Thyroid gland (tissue), 4 donors: ENCODE measurements at places on chromosomes 1 and 21. TPM values are rescaled to one million over a fixed set of nuclear protein-coding genes. Genes with fewer than 3 reads are reported as not detected.
A peak's percentile ranks its signal among the peaks of the same experiment; 100 is the strongest.

DNA sequence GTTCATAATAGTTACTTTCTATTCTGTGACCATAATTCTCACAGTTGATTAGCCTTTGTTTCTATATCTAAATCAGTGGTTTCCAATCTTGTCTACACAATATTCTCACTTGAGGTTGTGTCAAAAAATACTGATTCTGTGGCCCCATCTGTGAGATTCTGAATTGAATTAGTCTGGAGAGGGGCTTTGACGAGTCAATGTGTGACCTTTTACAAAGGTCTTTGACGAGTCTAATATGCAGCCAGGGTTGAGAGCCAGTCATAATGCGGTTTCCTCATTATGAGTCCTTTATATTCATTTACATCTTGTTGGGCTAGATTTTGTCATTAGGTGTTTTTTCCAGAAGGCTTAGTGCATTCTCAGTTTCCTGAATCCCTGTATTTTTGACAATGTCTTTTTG is 19.7 kb downstream of the FCRL5 start:
- H3K27ac ChIP-seq, result no peak overlapping the region
- no peaks in the 10 kb centered on the region for H3K36me3 ChIP-seq
- DNase-seq, result no peak
- H3K27me3 ChIP-seq, result no peaks in the 10 kb centered on the region
- peaks cover 5% of the 10 kb centered on the region for H3K4me1 ChIP-seq
- H3K4me3 ChIP-seq, result no peak overlapping the region

DNA sequence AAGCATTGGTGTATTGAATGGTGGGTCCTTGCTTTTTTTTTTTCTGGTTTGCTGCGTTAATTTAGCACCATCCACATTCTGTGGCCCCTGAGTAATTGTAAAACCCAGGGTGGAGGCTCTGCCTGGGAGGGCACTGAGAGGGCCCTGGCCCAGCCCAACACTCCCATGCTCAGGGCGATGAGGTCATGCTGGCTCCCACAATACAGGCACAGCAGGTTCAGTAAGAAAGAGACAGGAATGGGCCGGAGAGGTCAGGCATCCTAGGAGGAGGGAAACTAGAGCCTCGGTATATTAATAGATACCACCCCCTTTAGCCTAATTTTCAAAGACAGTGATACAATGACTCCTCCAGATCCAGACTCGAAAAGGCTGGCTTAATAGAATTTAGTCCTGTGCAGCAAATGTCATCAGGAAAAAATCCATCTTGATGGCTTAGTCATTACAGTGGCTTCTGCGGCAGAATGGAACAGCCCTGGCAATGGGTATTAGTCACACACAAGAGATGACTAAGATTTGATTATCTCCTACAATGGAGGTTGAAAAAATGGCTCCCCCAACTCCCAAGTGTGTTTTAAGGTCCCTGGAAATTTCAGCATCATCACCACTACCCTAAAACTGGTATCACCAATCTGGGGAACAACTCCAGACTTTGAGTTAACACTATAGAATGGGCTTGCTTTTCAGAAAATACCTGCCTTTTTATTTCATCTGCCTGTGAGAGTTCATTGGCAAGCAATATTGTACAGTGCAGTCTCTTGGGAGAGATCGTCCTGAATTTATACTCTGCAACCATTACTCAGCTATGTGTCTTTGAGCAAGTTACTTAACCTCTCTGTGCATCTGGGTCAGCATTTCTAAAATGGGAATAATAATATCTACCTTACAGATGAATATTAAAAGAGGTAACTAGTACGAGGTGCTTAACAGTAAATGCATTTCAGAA is 43.9 kb upstream of the LYST start:
- DNase-seq, result peak; percentile 42
- H3K4me3 ChIP-seq, result no peak overlapping the region
- H3K4me1 ChIP-seq, result peaks cover 16% of the 10 kb centered on the region
- H3K36me3 ChIP-seq, result no peaks in the 10 kb centered on the region
- H3K27me3 ChIP-seq, result no peaks in the 10 kb centered on the region

- no peaks in the 10 kb centered on the region for H3K27me3 ChIP-seq
- H3K4me1 ChIP-seq, result peaks cover 18% of the 10 kb centered on the region
- H3K27ac ChIP-seq, result peak overlapping the region; percentile 76
- H3K36me3 ChIP-seq, result no peaks in the 10 kb centered on the region
- H3K4me3 ChIP-seq, result no peak overlapping the region
- peak; percentile 75 for DNase-seq
These were observed 42.5 kb downstream of the CNST start for GRCh38 chr1:246608616-246609376.

DNA sequence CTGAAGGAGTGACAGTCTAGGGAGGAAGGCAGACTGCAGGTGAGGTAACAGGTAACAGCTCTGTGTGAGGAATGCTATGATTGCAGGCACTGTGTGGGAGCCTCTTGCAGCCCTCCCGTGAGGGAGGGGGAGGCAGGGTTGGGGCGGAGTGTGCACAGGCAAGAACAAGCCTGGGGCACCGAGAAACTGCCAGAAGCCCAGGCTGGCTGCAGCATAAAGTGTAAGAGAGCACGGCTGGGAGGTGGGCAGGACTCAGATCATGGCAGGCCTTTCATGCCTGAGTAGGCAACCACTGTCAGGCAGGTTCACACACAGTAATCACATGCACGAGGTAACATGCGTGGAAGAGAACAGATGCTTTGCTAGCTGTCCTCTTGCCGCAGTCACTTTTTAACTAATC is 11.3 kb upstream of the RHEX start:
- H3K4me1 ChIP-seq, result peaks cover 54% of the 10 kb centered on the region
- H3K4me3 ChIP-seq, result no peak overlapping the region
- H3K36me3 ChIP-seq, result no peaks in the 10 kb centered on the region
- no peaks in the 10 kb centered on the region for H3K27me3 ChIP-seq
- peak overlapping the region; percentile 87 for H3K27ac ChIP-seq

DNA sequence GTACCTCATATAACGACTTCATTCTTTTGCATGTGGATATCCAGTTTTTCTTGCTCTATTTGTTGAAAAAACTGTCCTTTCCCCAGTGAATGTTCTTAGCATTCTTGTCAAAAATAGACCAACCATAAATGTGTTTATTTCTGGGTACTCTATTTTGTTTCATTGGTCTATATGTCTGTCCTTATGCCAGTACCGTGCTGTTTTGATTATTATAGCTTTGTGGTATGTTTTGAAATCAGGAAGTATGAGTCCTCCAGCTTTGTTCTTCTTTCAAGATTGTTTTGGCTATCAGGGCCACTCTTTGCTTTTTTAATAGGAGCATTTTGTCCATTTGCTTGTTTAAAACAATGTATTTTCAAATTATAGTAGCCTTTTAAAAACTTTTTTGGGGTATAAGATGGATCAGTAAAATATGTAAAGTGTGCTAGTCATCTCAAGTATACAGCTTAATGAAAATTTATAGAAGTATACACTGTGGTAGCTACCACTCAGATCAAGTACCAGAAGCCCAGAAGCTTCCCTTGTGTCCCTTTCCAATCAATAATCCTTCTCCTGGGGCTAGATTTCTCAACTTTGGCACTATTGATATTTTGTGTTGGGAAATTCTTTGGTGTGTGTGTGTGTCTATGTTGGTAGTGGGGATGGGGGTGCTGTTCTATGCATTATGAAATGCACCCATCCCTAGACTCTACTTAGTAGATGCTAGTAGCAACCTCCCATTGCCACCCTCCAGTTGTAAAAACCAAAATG is 16.8 kb downstream of the MROH7 start:
- H3K4me3 ChIP-seq, result no peak overlapping the region
- no peaks in the 10 kb centered on the region for H3K27me3 ChIP-seq
- no peak for DNase-seq

Gene TRIM63
- 1.5 TPM for total RNA-seq

Gene TNFRSF9
- total RNA-seq, result not detected
